T1000 (cell line): ENCODE measurements at places on chromosomes 5 and 9.

GRCh38 chr9:137611623-137612609, 6.4 kb downstream of the ARRDC1 start:
- DNase-seq, result peak; percentile 70

DNA sequence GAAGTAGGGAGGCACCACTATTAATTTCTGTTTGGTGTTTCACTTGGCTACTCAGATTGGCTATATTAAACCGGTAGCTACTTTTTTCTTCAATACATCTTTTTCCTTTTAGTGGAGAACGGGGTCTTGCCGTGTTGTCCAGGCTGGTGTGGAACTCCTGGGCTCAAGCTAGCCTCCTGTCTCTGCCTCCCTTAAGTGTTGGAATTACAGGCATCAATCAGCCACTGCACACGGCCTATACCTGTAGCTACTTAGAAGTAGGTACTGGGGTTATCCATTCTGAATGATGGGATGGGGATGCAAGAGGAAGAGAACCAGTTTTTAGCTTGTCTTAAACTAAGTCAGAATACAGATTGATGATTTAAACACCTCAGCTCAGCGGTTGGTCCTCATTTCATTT, 1.7 kb downstream of the UBE2D2 start:
- no peak for DNase-seq

GRCh38 chr9:95103281-95103771, 214.2 kb downstream of the FANCC start:
- DNase-seq, result no peak

GRCh38 chr9:127972236-127972871, 8.4 kb downstream of the EEIG1 start:
- DNase-seq, result no peak

DNA sequence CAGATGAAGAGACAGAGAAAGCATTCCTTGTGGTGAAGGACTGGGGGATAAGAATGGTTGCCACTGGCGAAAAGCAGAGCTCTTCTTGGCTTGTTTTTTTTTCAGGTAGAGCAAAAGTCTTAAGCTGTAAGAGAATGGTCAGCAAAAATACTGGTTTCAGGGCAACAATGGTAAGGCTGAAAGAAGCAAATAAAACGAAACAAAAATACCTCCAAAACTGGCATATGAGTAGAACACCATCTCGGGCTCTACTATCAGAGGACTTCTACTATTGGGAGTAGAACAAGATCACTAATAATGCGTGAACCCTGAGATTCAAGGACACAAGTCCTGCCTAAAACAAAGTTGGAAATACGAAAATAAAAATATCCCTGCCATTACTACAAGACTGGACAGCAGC, 1823.2 kb upstream of the CDH6 start:
- no peak for DNase-seq

DNA sequence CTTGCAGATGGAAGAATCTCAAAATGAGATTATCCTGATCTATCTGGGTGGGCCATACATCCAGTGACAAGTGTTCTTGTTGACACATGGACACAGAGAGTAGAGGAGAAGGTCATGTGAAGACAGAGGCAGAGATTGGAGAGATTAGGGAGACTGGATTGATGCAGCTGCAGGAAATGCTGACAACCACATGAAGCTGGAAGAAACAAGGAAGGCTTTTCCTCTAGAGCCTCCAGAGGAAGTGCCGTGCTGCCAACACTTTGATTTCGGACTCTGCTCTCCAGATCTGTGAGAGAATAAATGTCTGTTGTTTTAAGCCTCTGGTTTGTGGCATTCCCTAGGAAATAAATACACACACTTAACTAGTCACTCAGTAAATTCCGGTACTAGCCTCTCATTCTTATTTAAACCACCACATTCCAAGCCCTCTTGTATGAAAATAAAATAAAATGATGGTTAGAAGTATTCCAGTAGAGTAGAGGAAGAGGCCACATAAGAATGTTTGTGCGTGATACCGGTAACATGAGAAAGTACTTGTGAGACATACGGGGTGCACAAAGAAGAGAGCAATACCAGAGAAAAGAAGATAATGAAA, 110.9 kb upstream of the DMAC1 start:
- DNase-seq, result no peak

DNA sequence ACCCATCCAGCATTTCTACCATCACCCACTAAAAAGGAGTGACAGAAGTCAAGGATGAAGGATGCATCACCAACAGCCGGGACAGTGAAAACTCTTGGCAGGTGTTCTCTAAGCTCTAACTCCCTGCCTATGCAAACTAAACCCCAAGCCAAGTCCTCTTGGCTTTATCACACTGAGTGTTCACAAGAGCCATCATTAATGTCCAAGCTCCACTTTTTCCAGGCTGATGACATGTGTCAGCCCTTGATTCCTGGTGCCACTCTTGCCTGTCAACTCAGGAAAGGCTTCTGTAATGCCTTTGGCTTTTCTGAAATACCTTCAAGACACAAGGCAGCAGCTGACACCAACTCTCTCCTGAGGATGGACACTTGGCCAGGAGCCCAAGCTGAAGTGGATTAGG, 86.9 kb downstream of the NR6A1 start:
- no peak for DNase-seq

DNA sequence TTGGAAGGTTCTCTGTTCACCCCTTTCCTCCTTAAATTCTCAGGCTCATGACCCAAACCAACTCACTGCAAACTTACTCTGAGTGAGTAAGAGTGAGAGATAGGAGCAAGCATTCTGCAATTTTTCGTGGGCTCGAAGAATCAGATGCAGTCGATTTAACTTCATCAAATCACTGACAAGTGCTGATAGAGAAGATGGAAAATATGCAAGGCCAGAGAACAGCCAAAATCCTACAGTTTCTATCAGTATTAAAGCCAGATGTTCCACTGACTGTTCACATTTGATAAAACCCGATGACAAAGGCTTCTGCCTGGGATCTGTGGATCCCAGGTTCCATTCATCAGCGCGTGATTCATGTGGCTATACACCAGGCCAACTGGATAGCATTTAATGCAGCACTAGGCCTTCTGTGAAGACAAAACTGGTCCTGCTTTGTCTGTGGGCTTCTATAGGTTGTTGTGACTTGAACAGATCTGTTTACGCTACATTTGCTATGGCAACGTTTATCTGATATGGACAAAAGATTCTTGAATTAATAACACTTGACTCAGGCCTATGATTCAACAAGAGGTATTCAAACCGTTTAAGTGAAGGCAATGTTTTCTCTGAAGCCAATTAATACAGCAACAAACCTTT, 251.2 kb downstream of the NFIB start:
- DNase-seq, result no peak

DNA sequence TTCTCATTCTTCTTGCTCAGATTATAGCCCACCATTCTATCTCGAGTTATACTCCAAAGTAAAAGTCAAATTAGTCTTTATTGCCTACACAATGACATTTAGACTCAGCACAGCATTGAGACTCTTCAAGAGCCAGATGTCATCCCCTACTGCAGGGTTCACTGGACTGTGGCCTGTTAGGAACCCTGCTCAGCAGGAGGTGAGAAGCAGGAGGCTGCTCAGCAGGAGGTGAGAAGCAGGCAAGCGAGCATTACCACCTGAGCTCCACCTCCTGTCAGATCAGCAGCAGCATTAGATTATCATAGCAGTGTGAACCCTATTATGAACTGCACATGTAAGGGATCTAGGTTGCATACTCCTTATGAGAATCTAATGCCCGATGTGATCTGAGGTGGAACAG, 12.7 kb upstream of the LIFR start:
- DNase-seq, result no peak

GRCh38 chr9:76906647-76906975, 697 bp upstream of the PRUNE2 start:
- DNase-seq, result no peak

- no peak for DNase-seq
Measured at GRCh38 chr5:139895647-139896046, 100.0 kb downstream of the PSD2 start.

GRCh38 chr5:73122875-73123810, 2.8 kb downstream of the TMEM171 start:
- DNase-seq, result no peak

- DNase-seq, result no peak
Measured at GRCh38 chr5:163407034-163407655, 30.2 kb upstream of the CCNG1 start.

DNA sequence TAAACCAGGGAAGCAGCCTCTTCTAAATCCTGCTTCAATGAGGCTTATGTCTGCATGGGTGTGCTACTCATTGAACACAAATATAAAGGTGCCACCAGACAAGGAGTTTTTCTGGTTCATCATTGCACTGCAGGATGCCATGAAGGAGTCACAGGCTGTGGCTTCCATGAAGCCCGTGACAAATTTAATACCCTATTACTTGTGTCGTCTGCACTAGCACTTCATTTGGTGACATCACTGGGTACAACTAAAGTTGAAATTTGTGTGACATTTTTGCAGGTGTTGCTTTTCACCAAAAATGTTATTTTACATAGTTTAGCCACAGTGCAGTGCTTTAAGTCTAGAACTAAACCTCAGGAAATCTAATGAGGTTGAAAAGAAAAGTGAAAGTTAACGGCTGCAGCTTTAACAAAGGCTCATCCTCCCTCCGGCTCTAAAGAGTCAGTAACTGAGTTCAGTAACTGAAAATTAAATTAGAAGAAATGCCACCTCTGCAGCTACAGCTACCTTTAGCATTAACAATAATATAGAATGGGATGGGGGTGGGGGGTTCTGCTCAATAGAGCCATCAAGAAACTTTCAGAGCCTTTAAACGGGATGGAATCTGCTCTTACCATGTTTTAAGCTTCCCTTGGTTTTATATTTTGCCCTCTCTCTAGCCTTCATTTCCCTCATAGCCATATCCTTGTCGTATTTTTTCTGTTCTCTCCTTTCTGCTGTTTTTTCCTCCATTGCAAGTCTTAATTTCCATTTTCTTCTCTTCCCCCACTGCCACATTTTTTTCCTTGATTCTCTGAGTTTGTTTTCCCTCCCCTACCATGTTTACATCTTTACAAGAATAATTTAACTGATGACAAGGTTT, 233.8 kb upstream of the TMEM161B start:
- DNase-seq, result no peak

DNA sequence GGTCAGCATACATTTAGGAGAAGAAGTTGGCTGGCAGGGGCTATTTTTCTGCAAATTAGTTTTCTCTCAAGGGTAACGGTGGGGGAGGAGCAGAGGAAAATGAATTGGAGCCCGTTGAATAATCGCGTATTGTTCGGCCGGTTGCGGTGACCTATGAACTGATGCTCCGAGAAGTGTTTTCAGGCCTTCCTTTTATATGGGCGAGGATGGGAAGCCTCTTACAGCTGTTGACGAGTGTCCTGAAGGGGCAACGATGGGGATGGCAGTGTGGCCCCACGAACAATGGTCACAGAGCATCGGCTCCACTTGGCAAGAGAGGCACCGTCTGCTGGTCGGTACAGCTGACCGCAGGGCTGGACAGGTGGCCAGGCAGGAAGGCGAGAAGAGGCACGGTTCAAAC, 400.7 kb downstream of the ZSWIM6 start:
- DNase-seq, result no peak

DNA sequence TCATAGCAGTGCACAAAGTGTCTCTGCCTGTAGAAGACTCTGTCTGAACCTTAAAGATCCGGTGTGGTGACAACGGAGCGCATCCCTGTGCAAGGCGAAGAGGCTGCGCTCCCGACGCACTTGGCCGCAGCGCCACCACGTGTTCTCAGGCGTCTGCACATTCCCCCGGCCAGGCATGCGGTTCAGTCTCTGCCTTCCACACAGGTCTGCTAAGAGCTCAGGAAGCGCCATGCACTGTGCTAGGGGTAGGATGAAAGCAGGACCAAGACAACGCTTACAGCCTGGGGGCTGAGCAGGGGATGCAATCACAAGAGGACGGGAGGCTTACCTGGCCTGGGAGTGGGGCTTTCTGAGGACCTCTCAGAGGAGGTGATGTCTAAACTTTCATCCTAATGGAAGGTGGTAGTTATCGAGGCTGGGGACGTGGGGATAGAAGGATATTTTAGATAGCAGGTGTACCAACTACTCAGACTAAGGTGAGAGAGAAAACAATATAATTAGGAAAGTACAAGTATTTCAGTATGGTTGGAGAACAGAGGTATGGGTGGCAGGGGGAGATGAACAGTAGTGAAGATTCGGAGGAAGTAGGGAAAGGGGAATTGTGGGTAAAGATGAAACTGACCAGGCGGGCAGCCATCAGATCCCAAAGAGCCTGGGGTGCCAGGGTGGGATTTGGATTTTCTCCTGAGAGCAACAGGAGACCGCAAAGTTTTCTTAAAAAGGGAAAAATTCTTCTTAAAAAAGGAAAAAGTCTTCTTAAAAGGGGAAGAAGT, 13.3 kb downstream of the CAPSL start:
- DNase-seq, result peak; percentile 66

DNA sequence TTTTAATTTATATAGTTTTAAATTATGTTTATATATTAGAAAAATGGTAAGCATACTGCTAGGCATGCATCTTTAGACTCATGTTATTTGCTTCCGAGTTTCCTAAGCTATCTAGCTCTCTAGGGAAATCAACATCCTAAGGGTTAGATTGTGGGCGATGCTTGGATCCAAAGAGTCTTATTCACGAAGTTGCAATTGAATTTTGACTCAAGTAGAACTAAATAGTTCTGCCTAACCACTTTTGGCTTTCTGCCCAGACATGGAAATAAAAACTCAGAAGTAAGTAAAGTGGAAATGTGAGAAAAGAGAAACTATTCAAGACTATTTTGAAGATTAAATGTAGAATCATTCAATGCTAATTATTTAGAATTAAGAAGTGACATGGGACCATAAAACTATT, 440.4 kb downstream of the CDH18 start:
- DNase-seq, result no peak

- DNase-seq, result no peak
Measured at GRCh38 chr9:95249986-95250385, 67.5 kb downstream of the FANCC start.
